ENCODE measurements at places on chromosomes 12 and 14.

DNA sequence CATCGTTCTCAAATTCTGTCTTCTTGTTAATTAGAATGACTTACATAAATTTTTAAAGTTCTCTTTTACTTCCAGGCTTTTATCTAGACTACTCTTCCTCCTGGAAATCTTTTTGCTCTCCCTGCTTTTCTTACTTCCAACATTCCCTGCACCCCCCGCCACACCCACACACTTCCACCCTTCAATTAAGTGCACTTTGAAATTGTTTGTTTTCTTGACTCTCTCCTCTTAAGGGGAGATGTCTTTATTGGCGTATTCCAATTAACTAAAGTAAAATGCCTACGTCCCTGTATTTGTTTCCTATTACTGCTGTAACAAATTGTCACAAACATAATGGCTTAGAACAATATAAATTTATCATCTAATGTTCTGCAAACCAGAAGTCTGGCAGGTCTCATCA is 125.2 kb upstream of the KRR1 start:
- no peak for DNase-seq

GRCh38 chr14:55458800-55459515 is 18.5 kb upstream of the TBPL2 start:
- peak; percentile 56 for DNase-seq

GRCh38 chr14:28766469-28766955 is at the start of gene FOXG1:
TSS of gene FOXG1 (plus strand) at chr14:28766787. CDS start at chr14:28767280, 493 bp downstream.
- DNase-seq, result no peak

DNA sequence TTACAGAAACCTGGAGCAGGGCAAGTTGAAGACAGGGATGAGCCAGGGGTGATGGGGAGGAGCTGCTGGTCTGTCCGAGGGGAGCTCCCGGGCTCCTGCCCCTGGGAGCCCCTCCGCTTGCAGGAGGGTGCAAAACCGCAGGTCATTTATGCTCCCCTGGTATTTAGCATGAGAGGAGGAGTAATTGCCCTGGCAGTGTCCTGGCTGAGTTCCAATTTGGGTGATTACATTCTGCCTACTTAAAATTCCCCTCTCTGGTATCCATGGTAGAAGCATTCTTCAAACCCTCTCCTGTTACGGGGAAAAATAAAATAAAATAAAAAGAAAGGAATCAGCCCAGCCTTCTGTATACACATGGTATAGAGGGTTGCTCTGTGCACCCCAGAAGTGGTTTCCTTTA is 61.7 kb upstream of the VRK1 start:
- no peak for DNase-seq

All from inflammatory macrophage (primary cell).